ENCODE measurements at places on chromosomes 5 and 9.
A peak's percentile ranks its signal among the peaks of the same experiment; 100 is the strongest.

GRCh38 chr5:159471904-159472303 lies 141.6 kb upstream of the IL12B start:
- DNase-seq = no peak

- DNase-seq = no peak
Observed at GRCh38 chr9:98806394-98807035, 955 bp upstream of the GALNT12 start.

DNA sequence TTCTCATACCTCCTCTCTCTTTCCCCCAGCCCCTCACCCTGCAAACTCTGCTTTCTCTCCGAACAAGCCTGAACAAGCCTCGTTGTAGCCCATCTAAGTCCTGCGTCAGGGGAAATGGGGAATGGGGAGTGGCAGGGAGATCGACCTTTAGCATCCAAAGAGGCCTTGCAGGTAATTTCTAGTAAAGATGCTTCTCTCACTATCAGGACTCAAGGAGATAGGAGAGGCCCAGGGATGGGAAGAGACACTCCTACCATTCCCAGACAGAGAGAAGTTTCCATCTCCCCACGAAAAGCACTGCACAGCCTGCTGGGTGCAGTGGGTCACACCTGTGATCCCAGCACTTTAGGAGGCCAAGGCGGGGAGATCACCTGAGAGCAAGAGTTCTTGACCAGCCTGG lies 44.4 kb upstream of the CTNNA1 start:
- no peak for DNase-seq

GRCh38 chr5:109584986-109585599 lies 104.6 kb upstream of the MAN2A1 start:
- no peak for DNase-seq

DNA sequence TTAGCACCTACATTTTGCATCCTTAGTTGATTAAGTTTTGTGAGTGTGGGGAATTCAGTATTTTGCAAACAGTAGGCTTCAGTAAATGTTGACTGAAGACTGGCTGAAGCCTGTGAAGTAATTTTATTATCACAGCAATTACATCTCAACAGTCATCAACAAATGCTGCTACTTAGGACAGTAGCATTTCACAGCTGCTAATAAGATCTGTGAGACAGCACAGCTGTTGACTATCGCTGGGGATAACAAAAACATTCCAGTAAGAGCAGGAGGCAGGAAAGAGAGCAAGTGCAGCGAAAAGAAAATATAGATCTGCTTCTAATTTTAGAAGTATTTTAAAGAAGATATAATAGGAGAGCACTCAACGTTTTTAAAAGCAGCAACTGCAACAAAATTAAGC lies 117.3 kb upstream of the FGF10 start:
- DNase-seq = no peak

GRCh38 chr5:98121036-98121936 lies 652.2 kb upstream of the RGMB start:
- no peak for DNase-seq

GRCh38 chr5:41835645-41836044 lies 34.6 kb downstream of the OXCT1 start:
- DNase-seq = no peak

DNA sequence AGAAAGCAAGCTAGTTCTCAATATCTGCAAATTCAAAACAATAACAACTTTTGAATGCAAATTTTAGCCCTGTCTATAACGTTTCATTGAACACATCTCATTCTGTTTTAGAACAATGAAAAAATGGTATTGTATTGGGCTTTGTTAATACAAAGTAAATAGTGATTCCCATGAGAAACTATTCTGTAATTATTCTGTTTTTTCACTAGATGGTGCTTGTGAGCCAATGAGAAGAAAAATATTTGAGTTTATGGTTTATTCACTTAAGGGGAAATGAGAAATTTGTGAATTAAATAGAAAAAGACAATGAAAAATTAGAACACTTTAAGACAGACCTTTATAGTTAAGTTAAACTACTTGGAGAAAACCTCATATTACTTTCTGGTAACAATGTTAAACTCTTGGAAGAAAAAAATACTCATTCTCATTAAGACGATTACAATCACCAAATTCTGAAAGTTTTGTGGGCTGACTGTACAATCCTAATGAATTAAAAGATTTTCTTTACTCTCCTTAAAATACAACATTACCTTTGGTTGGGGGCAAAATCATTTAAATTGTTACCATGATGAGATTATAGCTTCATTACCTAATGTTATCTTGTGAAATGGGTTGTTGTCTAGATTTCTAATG lies 127.0 kb downstream of the NNT start:
- DNase-seq = peak; percentile 2

DNA sequence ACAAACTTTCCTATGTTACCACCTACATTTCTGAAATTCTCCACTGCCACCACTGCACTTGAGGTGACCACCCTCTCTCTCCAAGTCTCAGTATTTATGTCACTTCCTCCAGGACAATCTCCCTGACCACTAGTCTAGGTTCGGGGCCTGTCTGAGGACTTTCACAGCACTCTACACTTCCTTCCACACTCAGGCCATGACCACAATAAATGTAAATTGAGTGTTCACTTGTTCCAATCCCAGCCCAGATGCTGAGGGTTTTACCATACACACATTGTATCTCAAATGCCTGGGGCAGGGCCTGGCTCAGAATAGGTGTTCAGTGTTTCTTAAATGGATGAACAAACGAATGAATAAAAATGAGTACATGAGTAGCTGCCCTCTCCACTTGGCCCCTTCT lies 26.9 kb upstream of the CCNG1 start:
- no peak for DNase-seq

DNA sequence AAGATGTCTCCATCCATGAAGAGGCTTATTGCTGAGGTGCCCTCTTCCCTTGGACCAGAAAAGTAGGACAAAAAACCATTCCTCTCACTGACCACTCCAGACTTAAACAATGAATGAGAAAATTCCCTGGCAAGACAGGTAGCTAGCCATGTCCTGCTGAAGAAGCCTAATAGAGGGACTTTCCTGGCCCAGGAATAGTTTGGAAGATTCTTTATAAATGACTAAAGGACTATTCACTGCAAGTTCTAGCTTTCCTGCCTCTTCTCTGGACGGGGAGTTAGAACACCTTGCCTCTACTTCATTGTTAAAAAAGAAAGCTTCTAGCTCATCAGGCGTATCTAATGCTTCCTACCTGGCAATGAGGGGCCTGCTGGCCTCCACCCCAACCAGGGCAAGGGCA lies 153.6 kb downstream of the NR3C1 start:
- DNase-seq = no peak

GRCh38 chr5:89015409-89015808 lies 132.4 kb upstream of the MEF2C start:
- DNase-seq = no peak

DNA sequence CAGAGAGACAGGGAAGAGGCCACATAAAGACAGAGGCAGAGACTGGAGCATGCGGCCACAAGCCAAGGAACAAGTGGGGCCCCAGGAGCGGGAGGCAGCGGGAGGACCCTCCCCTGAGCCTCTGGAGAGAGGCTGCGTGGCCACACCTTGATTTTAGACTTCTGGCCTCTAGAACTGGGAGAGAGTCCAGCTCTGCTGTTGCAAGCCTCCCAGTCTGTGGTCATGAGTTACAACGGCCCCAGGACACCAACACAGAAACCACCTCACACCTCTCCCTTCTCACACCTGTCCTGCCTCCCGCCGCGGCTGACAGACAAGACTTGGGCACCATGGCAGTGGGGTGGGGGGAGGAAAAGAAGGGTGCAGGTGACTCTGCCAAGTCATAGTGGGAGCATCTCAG lies 2.2 kb downstream of the INPP5E start:
- no peak for DNase-seq

Measured in CD4-positive, alpha-beta T cell treated with Interleukin-10 for 1 hour (primary cell).